Choroid plexus epithelial cell (primary cell): ENCODE measurements at places on chromosomes 2 and 18.

- DNase-seq: no peak
These were observed 113.2 kb upstream of the CHST9 start for GRCh38 chr18:27298214-27298804.

GRCh38 chr2:173033084-173033483, 42.6 kb upstream of the MAP3K20 start:
- DNase-seq: no peak

GRCh38 chr2:30022444-30023071, 101.2 kb upstream of the ALK start:
- no peak for DNase-seq

GRCh38 chr2:177242121-177242987, 22.2 kb downstream of the NFE2L2 start:
- peak; percentile 97 for DNase-seq

- peak; percentile 28 for DNase-seq
These were observed 9.8 kb upstream of the EFR3B start for GRCh38 chr2:25032094-25032493.

GRCh38 chr2:218216336-218216673, 684 bp upstream of the ARPC2 start:
- DNase-seq: no peak

DNA sequence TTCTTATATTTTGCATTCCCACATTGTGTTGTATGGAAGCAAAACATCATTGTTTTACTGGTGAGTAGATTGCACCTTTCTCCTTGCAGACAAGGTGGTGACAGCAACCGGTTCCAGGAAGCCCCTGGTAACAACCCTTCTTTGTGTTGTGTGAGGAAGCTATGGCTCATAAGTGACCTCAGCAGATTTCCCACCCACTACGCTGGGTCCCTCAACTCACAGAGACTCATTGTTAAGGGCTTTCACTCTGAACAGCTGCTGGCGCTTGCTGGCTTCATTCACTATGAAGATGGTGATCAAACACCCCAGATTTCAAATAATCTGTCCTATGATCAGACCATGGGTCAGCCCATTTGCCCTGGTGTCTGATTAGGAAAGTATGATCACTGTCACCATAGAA, 53.4 kb downstream of the WIPF1 start:
- DNase-seq: no peak

- DNase-seq: peak; percentile 17
These were observed 162.1 kb downstream of the QPCT start for GRCh38 chr2:37506407-37507050.

DNA sequence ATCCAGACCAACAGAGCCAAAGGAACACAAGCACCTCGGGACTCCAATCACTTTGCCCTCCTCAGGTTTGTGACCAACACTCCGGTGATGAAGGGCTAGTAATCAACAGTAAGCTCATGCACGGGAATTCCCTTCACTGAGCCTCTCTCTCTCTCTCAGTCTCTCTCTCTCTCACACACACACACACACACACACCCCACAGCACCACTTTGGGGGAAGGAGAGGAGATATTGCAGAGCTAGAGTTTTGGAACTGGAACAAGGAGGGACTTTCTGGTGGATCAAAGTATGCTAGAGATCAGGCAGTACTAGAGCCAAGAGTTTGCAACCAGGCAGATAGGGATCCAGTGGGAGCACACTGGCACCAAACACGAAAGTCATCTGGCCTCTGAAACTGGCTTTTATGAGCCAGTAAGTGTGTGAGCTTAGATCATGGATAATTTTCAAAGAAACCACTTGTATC, 98.7 kb downstream of the ANKRD44 start:
- DNase-seq: no peak

GRCh38 chr18:74617486-74617885, 19.8 kb downstream of the ZNF407 start:
- DNase-seq: no peak

DNA sequence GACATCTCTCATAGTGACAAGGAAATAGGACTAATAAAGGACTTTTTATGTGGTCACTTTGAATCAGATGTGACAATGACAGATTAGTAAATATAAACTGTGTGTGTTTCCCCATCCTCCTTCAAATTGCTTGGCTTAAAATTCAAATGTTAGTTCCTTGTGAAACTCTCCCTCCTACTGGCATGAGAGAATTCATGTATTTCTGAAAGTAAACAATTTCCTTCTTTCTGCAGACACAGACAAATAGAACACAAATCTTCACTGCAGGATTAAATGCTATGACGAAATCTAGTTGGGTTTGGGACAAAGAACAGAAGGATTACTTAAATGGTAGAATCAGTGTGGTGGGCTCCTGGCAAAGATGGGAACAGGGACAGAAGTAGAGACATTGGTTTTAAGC, 328.7 kb upstream of the FAM98A start:
- no peak for DNase-seq

DNA sequence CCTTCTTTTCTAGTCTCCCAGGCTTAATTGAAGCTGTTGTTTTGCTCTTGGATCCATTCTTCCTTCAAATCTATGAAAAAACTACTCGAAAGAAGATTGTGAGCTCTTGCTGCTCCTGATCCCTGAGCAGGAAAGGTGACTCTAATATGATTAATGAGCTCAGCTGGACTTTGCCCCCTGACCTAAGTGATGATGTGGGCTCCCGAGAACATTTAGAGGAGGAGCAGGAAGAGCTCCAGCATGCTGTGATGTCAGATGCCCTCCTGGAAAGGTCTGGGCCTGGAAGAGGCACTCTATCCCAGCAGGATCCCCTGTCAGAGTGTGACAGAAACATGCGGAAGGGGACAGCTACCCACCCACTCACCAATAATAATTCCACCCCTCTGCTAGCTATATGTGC, 117.9 kb upstream of the PELI1 start:
- DNase-seq: peak; percentile 69

GRCh38 chr2:71157124-71157793, 26.8 kb downstream of the MPHOSPH10 start:
- peak; percentile 45 for DNase-seq

DNA sequence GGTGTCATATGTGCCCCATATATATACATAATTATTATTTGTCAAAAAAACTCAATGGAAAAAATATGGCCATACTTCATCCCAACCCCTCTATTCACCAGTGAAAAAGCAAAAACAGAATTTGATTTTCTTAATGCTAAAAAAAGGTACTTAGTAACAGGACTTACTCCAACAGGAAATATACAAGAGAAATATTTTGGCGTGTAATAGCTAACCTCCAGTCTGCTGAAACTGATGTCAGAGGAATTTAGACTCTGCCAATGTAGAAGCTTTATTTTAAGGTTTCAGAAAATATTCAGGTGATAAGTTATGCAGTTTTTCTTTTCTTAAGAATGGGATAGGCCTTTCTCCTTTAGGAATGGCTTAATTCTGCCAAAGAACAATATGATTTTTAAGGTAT, 72.6 kb downstream of the TMEFF2 start:
- DNase-seq: no peak

DNA sequence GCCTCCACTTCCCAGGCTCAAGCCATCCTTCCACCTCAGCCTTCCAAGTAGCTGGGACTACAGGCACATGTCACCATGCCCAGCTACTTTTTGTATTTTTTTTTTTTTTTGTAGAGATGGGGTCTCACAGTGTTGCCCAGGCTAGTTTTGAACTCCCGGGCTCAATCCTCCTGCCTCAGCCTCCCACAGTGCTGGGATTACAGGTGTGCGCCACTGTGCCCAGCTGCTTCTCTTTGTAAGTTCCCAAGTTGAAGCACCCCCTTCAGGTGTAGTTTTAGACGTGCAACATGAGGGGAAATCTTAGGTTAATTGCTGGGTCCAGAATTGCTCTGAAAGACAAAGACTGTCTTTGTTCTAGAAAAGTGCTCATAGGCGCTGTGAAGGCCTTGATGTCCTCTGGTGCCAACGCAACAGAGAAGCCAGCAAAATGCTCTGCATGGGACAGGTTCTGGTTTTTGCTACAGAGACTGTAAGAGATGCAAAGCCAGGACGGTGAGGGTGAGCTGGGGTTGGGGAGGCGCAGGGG, 46.6 kb downstream of the RRM2 start:
- no peak for DNase-seq

DNA sequence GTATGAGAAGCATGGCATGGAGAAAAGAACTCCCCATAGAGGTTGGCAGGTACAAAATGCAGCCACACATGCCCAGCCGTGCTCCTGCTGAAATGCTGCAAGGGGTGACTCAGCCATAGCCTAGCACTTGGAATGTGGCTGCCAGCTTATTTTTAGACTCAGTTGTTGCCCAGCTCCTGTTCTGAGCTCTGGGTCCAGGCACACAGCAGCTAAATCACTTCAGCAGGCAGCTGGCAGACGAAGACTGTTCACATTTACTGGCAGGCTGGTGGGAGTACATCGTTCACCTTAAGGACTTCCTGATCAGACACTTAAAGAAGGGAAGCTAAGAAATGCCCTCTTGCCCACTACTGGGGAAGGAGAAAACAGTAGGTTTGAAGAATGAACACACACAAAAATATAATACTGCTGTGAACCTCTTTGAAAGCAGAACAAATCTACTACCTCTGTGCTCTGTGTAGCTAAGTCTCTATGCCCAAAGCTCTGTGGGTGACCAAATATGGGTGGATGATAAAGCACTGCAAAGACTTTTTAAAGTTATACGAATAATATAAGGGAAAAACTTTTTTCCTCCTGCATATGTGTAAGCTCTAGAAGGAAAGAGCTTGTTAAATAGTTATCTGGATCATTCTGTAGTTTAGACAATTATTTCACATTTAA, 146.1 kb downstream of the LNPK start:
- no peak for DNase-seq

DNA sequence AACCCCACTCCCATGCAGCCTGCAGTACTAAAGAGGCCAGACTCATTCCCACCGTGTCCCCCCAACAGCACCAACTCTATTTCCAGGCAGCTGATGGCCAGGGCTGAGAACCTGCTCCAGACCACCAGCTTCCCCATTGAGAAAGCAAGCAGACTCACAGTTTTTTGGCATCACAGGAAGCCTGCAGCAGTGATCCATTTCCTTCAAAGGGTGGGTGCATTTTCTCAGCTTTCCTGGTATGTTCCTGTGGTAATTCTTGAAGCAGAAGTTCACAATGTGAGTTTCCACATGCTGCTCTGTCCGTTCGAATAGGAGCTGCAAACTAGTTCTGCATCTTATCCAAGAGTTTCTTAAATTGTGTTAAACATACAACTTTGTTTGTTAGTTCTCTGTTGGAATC, 1249.6 kb upstream of the FAM98A start:
- no peak for DNase-seq

DNA sequence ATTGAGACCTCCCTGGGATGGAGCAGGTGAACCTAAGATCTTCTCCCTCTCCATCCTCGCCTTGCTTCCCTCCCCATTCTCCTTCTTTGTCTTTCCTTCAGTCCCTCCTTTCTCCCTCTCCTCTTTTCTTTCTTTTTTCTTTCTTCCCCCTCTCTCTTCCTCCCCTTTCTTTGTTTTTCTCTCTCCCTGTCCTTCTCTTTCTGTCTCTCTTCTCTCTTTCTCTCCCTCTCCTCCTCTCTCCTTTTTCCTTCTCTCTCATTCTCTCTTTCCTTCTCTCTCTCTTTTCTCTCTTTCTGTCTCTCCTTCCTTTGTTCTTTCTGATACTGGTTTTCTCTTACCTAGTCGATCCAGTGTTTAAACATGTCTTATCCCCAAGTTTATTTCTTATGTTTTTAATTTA, 10.7 kb downstream of the MREG start:
- no peak for DNase-seq

DNA sequence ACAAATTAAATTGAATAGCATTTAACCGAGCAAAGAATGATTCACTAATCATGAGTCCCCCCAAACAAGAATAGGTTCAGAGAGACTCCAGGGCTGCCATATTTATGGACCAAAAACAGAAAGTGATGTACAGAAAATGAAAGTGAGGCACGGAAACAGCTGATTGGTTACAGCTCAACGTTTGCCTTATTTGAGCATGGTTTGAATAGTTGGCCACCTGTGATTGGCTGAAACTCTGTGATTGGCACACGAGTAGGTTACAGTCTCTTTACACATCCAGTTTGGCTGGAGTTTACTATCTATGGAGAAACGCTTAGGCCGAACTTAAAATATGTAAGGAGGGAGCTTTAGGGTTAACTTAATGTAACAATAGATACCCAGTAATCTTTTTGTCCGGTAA, 27.0 kb upstream of the DPYSL5 start:
- no peak for DNase-seq

DNA sequence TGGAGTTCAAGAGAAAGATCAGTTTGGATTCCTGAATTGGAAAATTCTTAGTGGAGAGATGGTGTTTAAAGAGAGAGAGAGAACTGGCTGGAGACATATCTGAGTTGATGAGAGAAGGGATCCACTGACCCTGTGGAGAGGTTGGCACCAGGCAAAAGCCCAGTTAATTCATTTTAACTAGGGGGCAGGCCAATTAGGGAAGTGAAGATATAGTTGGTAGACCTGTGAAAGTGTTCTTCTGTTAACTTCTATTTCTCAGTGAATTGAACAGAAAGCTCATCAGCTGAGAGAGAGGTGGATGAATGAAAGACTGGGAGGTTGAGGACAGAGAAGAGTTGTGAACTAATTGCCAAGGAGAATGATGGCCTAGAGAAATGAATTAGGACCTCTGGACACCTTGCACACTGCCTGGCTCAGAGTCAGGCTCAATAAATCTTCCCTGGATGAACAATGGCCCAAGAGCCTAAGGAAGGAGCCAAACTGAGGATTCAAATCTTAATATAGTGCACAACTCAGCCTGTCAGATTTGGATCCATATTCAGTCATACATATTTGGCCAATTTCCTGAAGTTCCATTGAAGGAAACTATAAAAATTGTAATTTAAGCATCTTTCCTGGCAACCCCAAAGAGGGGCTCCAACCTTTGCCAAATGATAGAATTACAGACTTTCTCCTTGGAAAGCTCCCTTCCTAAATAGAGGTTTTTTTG, 82.2 kb upstream of the RMDN2 start:
- no peak for DNase-seq

- no peak for DNase-seq
These were observed 72.2 kb downstream of the ADAM23 start for GRCh38 chr2:206515580-206515979.

- DNase-seq: no peak
These were observed 52.3 kb upstream of the ZNF516 start for GRCh38 chr18:76547296-76547695.

DNA sequence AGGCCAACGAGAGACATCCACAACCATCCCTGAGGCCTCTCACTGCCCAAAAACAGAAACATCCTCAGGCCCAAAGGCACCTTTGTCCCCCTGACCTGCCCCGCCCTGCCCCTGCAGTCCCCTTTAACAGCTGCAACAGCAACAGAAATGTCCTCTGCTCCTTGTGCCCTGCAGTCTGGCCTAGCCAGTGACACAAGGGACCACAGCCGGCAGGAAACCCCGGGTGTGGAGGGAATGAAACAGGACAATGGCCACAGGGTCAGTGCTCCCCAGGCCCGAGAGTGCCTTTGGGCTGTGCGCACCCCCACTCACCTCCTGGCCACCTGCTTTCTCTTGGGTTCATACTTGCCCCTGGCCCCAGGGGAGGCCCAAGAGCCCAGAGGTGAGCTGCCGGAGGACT, 35.6 kb downstream of the SNED1 start:
- DNase-seq: no peak
